Activated T-cell treated with anti-CD3 and anti-CD28 coated beads, Interleukin-2, amount 50 U/mL, for 1 hour (primary cell): ENCODE measurements at places on chromosomes 1 and 21.

DNA sequence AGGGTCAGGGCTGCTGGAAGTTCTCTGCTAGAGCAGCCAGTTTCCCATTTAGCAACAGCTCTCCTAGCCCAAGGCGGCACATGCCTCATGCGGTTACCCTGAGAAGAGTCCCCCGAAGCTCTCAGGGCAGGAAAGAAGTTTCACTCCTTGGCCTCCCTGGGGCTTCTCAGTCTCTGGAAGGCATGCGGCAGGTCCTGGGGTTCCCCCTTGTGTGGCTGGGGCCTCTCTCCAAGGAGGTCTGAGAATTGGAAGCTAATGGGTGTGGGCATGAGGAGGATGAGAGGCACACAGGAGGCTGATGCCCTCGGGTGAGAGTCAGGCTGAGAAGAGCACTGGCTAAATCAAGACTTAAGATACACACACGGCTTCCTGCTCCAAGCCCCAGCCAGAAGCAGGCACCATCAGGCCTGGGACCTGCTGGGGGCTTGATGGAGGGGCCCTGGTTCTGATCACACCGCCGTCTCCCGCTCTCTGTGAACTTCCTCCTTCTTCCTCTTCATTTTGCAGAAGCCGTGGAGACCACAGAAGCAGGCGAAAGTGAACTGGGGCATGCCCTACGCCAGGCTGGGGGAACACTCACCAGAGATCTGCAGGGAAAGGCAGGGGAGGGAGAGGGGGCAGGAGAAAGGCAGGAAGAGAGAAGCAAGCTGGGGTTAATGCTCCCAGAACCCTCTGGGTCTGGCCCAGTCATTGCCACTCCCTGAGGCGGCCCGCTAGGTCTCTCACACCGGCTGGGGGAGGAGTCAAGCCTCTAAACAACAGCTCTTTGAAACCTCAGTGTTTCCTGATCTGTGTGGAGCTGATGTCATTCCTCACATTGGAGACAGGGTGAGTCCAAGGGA lies 15.1 kb downstream of the BLACAT1 start:
- DNase-seq, result peak; percentile 72

- no peak for DNase-seq
Measured at GRCh38 chr1:217153361-217153760, 430.1 kb upstream of the ESRRG start.

DNA sequence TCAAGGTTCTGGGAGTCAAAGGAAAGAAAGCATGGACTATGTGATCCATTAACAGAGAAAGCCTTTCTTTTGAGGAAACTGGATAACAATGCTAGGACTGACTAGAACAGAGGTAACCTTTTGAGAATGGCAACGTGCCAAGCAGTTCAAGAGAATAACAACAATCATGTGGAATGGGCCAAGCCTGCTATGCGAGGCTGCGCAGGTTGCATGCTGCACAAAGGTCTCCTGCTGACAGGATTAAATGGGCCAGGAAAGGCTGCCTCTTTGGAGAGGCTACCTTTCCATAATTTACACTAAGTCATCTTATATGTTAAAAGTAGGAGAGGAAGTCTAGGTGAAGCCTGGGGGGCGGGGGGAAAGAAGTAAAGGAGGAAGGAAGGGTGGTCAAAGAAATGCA lies 5.8 kb downstream of the PCNX2 start:
- DNase-seq, result no peak

DNA sequence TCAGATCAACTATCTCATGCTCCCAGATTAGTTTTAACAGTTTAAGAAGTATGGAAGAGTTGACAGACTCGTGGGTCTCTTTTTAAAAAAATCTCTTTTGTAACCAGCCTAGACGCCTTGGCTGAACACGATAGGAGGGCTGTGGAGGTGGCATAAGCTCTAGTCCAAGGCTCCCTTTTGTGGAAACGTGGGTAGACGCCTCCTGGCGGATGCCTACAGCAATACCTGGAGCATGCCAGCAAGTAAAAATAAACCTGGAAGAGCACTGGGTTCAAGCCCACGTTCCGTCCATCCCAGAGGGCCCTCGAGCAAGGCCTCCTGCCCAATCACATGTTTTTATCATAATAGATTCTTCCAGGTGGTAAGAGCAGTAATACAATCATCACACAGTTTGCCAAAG lies 87.9 kb downstream of the RGS7 start:
- DNase-seq, result no peak

- no peak for DNase-seq
Measured at GRCh38 chr1:40732756-40733301, 41.3 kb downstream of the NFYC start.

DNA sequence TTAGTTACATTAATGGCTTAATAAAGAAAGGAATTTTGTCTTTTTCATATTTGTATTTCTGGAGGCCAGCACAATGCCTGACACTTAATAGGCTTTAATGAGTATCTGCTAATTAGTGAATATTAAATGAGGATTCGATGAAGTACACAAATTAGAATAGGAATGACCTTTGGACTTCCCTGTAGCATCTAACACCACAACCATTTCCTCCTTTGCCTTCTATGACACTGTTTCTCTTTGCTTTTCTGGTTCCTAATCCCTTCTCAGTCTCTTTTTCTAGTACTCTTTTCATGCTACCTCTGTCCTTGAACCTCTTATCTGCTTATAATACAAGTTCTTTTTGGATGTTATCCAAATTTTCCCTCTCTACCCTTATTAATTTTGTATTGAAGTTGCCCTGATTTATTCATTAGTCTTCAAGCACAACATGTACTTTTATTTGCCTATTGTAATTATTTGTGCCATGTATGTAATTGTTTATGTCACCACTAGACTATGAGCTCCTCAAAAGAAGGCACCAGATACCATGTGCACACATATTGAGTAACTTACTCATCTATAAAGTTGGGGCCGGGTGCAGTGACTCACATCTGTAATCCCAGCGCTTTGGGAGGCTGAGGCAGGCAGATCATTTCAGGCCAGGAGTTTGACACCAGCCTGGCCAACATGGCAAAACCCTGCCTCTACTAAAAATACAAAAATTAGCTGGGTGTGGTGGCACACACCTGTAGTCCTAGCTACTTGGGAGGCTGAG lies 23.8 kb downstream of the RPS27 start:
- DNase-seq, result no peak

GRCh38 chr1:24289937-24290595 lies 29.1 kb upstream of the GRHL3 start:
- no peak for DNase-seq

DNA sequence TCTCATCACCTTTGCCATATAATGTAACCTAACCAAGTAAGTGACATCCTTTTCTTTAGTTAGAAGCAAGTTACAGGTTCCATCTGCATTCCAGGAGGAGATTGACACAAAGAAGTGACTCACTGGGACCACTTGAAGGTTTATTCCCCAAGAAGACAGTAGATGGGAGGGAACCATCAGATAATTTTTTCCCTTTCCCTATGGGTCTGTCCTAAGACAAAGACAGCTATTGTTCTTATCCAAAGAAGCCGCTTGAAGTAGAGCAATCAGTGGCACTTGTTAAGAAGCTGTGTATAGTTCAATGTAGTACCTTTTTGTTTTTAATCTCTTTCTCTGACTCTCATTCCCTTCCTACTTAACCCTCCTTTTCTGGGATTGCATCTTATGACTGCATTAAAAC lies 139.9 kb upstream of the B3GALT2 start:
- no peak for DNase-seq

DNA sequence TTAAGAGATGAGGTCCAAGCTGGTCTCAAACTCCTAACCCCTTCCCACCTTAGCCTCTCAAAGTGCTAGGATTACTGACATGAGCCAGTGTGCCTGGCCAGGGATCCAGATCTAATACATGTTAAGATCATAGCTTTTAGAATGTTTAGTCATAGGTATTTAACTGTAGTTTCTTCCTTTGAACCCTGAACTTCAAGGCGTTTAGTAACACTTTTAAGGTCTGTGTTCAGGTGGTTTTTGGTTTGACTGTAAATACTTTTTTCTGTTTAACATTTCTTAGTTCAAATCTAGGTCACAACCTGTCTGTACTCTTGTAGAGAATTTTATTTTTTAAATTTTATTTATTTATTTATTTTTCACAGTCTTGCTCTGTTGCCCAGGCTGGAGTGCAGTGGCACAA lies 28.1 kb downstream of the RAP1A start:
- DNase-seq, result no peak

DNA sequence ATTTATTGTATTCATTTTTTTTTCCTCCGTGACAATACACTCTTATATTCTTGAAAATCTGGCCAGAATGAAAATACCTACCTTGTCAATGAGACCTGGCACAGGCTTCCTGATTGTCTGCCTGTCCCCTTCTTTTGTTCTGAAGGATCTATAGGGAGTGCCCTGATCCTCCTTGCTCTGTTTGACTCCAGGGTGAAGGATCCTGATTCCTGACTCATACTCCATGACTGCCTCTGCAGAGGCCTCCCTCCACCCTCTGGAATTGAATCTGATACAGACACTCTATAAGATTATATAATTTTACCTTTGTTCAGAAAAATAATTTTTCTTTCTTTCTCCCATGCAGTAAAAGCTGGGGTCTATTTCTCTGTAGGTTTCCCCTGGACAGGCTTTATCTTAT lies 116.2 kb downstream of the HMCN1 start:
- DNase-seq, result no peak

- DNase-seq, result peak; percentile 49
Measured at GRCh38 chr21:38766987-38767722, 38.6 kb upstream of the ETS2 start.

DNA sequence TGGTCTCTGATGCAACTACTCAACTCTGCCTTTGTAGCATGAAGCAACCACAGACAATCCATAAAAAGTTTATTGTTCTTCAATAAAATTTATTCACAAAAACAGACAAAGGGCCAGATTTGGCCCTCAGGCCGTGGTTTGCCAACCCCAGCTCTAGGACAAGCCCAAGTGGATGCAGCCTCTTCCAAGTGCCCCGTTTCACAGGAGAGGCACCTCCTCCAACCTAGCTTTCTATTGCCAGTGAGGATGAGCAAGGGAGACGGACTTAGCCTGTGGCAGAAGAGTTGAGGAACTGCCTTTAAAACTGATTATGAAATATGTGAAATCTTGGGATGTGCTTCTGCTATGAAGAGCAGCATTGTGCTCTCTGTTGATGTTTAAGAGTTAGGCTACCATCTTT lies 105.4 kb downstream of the PSMG1 start:
- DNase-seq, result no peak

DNA sequence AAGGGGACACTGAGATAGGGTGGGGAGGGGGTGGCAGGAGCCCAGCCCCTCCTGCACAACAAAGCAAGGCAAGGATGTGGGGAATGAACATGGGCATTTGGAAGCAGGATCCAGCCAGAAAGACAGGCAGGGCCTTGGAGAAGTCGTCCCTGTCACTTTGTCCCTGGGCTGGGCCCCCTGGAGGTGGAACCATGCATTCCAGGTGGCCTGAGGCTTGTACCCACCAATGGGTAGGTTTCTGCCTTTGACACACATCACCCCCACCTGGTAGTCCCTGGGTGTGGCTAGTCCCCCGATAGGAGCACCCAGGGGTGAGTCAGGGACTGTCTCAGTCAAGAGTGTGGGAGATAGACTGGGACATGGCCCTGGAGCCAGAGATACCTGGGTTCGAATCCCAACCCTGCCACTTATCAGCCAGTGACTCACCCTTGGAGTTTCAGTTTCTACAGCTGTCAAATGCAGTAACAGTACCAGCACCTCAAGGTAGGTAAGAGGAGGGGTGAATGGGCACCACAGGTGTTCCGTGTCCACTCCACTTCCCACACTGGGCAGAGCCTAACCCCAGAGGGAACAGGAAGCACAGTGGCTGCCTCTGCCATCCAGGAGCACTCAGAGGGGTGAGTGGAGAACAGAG lies 10.0 kb downstream of the PLA2G2D start:
- no peak for DNase-seq

- no peak for DNase-seq
Measured at GRCh38 chr1:79896140-79896539, 889.6 kb upstream of the ADGRL4 start.

- no peak for DNase-seq
Measured at GRCh38 chr1:230140221-230141020, 73.4 kb downstream of the GALNT2 start.

- no peak for DNase-seq
Measured at GRCh38 chr1:162662013-162662412, 29.7 kb downstream of the DDR2 start.

GRCh38 chr1:74549932-74550331 lies 37.5 kb upstream of the LRRC53 start:
- no peak for DNase-seq

DNA sequence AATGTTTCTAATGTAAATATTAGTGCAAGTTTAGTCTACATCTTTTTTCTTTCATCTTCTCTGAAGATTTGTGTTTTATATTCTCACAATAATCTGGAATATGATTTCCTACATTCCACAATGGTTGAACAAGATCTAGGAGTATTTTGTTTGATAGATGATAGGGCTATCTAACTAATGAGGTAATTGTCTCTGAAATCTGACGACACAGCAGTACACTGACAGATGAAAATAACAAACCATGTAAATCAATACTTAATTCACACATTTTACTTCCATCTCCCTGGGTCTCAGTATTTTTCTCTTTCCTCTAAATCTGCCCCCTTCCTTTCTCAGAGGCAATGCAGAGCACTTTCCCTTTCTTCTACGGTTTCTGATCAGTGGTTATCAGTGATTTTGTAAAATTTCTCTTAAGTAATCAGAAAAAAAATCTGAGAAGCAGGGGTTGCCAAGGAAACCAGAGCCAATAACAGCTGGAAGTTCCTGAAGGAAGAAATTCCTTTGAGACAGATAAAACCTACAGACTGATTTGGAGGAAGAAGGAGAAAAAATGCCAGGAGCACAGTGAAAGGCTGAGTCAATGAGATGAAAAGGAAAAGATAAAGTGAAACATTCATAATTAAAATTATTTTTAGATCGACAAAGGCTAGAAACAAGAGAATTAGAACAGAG lies 7.3 kb upstream of the ANKRD13C start:
- DNase-seq, result no peak

- no peak for DNase-seq
Measured at GRCh38 chr1:37474697-37475379, 458 bp downstream of the ZC3H12A start.

GRCh38 chr1:31409946-31410858 lies 2.8 kb upstream of the SERINC2 start:
- DNase-seq, result no peak

DNA sequence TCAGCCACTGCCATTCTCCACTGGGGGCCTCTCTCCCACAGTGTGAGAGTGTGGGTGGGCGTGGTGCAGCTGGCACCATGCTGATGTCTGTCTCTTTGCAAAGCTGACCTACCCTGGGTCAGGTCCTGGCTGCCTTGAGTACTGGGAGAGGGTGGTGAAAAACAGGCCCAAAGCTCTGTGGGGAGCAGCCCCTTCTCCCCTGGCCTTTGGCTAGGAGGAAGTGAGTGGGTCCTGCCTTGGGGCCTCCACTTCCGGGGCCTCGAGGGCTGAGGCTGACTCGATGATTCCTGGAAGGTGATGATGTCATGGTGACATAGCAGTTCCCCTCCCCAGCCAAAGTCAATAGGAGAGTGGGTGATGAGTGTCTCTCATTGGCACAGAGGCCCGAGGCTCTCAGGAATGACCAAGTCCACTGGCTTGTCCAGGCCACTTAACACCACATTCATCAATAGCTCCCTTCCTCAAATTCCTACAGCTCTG lies 53.0 kb downstream of the IER5 start:
- peak; percentile 38 for DNase-seq

- no peak for DNase-seq
Measured at GRCh38 chr1:925561-926421, 2.1 kb downstream of the SAMD11 start.

GRCh38 chr1:179310721-179311120 lies 17.1 kb downstream of the SOAT1 start:
- no peak for DNase-seq
